NCI-H1105 treated with DMSO at 0.1 percent for 48 hours (cell line): ENCODE measurements at places on chromosomes 1 and 21.

GRCh38 chr21:35222021-35222420 lies 172.9 kb upstream of the RUNX1 start:
- no peak for DNase-seq

DNA sequence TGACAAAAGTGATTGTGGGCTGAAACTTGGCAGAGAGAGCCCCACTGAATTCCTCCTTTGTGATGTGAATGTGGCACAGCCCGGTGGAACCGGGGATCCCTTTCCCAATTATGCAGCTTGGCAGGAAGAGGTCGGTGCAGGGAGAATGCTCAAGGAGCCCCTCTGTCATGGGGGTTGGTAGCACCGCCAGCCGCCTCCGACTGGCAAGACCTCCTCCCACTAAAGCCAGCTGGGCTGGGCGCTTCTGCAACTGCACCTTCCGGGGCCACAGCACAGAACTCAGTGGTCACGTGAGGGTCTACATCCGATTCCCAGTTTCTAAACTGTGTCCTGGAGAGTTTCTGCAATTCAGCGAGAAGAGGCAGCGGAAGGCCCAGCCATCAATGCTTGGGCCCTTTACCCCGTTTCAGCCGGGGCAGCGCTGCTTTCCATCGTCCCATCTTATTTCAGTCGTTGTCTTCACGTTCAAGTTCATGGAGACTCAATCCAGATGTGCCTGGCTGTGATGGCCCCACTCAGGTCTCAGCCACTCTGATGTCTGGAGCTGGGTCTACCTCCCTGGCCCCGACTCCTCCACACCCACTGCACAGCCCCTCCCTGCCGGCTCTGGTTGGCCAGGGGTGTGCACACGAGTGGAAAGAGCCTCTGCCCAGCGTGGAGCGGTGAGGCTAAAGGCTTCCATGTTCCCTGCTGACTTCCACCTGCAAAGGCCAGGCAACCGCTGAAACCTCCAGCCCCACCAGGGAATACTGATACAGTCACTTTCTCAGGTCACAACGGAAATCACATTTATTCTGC lies 39.8 kb upstream of the FHAD1 start:
- no peak for DNase-seq

GRCh38 chr1:242201090-242201489 lies 202.2 kb upstream of the MAP1LC3C start:
- DNase-seq = peak; percentile 35

- DNase-seq = no peak
These were observed 22.5 kb upstream of the IPP start for GRCh38 chr1:45772971-45773370.

DNA sequence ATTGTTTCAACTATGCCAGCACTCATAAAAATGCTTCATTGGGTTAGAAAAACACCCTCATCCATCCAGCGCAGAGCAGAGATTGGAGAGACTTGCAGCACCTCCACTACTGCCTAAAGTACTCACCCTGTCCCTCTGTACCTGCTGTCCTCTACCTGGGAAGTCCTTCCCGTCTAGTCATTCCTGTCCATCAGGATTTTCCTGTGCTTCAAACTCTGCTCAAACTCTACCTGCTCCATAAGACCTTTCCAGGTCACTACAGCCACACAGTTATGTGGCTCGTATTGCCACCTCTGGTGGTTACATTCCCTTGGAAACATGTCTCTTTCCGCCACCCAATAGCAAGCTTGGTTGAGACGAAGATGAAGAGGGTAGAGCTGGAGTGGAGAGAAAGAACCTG lies 7.2 kb downstream of the OVGP1 start:
- DNase-seq = no peak

GRCh38 chr1:33928251-33928650 lies 64.4 kb downstream of the HMGB4 start:
- no peak for DNase-seq

GRCh38 chr1:208061632-208062031 lies 150.7 kb upstream of the CD34 start:
- no peak for DNase-seq

DNA sequence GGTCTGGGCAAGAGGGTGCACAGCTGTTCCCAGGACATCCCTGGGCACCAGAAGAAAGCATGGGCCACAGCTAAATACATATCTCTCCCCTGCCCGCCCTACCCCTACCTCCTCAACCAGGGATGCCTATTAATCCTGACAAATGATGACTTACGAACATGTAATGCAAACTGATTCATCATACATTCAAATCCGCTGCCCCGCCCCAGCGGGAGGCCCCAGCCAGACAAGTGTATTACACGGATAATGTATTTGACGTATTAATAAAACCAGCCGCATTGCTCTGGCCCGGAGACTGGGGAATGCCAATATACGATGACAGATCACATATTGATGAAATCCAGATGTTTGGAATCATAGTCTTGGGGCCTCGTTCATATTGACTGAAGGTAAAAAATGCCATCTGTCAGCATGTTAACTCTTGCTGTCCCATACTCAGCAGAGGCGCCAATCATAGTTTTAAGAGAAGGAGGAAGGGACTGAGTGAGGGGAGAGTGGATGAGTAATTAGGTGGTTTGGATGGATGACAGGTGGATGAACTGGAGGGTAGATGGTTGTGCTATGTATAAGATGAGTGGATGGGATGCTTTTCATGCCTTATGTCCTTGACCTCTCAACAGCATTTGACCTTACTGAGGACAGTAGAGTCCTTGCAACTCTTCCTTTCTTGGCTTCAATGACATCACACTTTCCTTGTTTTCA lies 68.2 kb downstream of the TMEM53 start:
- DNase-seq = no peak

GRCh38 chr1:220717800-220718640 lies 27.9 kb downstream of the C1orf115 start:
- no peak for DNase-seq

- no peak for DNase-seq
These were observed 22.9 kb upstream of the IKBKE start for GRCh38 chr1:206447422-206447765.
